H9 (cell line): ENCODE measurements at places on chromosomes 2 and 18. TPM values are rescaled to one million over a fixed set of nuclear protein-coding genes. Genes with fewer than 3 reads are reported as not detected.
A peak's percentile ranks its signal among the peaks of the same experiment; 100 is the strongest.

Gene CENPA
- 19.3 and 21.4 TPM in 2 replicates for total RNA-seq

Gene NDUFB3
- 59.6 and 63.2 TPM in 2 replicates for total RNA-seq

Gene ATG9A
- total RNA-seq: 46.4 and 52.2 TPM in 2 replicates

Gene KIAA2012
- not detected in 2 replicates for total RNA-seq

Gene CPLX4
- total RNA-seq: not detected in 2 replicates

Gene ABCG5
- total RNA-seq: not detected in 2 replicates

Gene IL36G
- not detected in 2 replicates for total RNA-seq

Gene NAT8
- total RNA-seq: not detected in 2 replicates

Gene ZNF892
- total RNA-seq: 13.2 and 13.3 TPM in 2 replicates

Gene PMAIP1
- 149 and 152 TPM in 2 replicates for total RNA-seq

Gene EPAS1
- 1.1 and 1.4 TPM in 2 replicates for total RNA-seq

Gene IL1A
- 0.35 and 0.39 TPM in 2 replicates for total RNA-seq

Gene DPP10
- 10.9 and 11.3 TPM in 2 replicates for total RNA-seq

Gene REG1B
- not detected in 2 replicates for total RNA-seq

Gene MREG
- total RNA-seq: 21.0 and 21.8 TPM in 2 replicates

Gene CYP26B1
- total RNA-seq: 0.20 and 0.22 TPM in 2 replicates

Gene ZBTB7C
- 0.33 and 0.39 TPM in 2 replicates for total RNA-seq

GRCh38 chr2:95115418-95115817 is 6.2 kb downstream of the MRPS5 start:
- DNase-seq: peak; percentile 75

- DNase-seq: no peak
These were observed 37.2 kb downstream of the PTPRM start for GRCh38 chr18:7604361-7604760.

DNA sequence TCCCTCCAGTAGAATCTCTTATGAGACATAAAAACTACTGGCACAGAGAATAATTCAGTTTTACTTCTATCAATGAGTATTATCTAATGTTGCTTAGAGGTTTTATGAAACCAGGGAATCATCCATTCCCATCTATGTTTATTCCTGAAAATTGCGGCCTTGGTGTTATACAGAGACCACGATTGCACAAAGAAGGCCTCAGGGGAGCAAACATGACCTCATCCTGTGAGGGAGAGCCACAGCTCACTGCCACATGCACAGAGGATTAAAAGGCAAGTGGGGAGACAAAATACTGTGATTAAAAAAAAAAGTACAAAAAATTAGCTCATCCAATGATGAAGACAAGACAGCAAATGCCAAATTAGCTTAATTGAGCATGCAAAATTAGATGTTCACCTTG is 111.8 kb upstream of the SLC35G4 start:
- DNase-seq: no peak

- DNase-seq: peak; percentile 54
These were observed 4.1 kb upstream of the ITPRIPL1 start for GRCh38 chr2:96320728-96321622.

DNA sequence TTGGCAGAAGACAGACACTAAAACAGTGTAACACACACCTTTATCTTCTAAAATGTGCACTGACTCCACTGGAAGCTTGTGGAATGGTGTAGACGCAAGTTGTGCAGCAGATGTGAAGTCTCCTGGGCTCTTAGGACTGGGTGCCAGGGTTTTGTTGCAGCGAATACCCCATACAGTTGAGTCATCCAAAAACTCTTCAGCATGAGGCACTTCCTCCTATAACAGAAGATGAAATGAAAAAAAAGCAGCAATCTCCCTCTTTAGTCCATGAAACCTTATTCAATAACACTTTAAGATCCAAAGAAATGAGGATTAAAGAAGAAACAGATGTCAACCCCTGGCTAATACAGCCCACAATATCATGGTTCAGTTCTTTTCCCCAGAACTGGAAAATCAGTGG is 22.2 kb downstream of the BUB1 start:
- no peak for DNase-seq

- no peak for DNase-seq
These were observed 36.5 kb downstream of the RHOB start for GRCh38 chr2:20483194-20483895.

DNA sequence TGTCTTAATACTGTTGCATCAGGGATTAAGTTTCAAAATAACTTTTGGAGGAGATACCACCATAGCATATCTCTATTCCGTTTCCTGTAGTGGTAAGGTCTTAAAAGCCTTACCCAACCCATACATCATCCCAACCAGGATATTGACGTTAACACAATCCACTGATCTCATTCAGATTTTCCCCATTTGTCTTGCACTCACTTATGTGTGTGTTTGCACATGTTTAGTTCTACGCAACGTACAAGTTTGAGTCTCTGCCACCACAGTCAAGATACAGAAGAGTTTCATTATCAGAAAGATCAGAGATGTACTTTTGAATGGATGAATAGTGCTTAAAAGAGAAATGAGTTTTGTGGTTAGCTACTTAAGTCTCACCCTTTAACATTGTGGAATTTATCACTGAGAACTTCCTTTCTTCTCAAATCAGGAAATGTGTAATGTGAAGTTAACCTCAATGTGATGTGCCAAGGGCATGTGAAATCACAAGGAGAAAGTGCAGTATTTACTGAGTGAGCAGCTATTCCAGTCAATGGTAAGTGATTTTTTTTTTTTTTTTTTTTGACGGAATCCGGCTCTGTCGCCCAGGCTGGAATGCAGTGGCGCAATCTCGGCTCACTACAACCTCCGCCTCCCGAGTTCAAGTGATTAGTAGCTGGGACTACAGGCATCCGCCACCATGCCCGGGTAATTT is 69.2 kb upstream of the EPHA4 start:
- no peak for DNase-seq

- peak; percentile 22 for DNase-seq
These were observed 45.5 kb downstream of the TMEM37 start for GRCh38 chr2:119477113-119477505.

DNA sequence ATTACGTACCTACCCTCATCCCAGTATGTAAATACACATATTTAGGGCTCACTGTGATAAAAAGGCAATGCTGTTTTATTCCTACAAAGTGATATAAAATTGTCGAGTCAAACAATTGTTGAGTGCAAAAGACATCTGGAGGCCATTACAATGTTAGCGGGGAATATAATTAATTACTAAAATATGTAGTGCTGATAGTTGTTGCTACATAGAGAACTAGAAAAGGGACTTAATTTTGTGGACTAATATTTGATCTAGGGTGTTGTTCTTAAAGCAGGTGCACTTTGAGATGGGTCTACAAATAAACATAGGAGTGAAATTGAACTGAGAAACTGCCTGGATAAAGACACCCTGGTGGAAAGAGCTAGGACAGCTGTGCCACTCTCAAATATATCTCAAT is 300.1 kb downstream of the NOL4 start:
- DNase-seq: no peak

DNA sequence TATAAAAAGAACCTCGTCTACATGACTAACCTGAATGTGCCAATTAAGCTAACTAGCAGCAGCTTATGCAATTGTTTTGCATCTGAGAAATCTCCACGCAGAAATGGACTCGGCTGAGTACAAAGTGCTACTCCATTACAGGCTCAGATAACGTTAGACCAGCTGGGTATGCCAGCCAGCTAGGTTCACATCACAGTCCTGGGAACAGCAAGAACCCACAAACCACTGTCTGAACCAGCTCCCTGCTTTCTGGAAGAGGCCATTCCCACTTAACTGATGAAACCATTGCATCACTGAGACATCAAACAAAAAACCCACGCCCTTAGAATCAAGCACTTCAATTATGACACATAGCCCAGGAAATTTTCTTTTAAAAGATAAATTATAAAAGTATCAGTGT is 202.7 kb downstream of the CYRIA start:
- DNase-seq: no peak

- peak; percentile 88 for DNase-seq
These were observed 11.2 kb downstream of the CELF4 start for GRCh38 chr18:37554399-37554787.

DNA sequence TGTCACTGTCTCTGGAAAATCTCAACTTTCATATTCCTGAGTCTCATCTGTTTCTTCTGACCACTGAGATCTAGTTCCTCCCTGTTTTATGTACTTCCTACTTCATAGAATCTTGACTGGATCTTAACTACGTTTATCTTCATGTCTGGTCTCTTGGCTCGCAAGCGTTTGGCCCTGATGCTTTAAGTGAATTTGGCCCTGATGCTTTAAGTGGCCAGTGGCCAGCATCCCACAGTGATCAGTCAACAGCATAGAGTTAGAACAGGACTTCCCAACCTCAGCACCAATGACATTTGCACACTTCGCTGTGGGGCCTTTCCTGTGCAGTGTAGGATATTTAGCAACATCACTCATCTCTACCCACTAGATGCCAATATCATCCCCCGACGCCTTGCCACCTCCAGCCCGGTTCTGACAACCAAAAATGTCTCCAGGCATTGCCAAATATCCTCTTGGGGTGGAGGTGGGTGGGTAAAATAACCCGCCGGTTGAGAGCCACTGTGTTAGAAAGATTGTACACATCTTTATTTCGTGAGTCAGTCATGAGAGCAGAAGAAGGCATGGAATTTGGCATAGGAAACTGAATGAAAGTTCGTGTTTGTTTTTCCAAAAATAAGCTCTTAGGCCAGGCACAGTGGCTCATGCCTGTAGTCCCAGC is 12.2 kb downstream of the TM4SF20 start:
- DNase-seq: no peak

DNA sequence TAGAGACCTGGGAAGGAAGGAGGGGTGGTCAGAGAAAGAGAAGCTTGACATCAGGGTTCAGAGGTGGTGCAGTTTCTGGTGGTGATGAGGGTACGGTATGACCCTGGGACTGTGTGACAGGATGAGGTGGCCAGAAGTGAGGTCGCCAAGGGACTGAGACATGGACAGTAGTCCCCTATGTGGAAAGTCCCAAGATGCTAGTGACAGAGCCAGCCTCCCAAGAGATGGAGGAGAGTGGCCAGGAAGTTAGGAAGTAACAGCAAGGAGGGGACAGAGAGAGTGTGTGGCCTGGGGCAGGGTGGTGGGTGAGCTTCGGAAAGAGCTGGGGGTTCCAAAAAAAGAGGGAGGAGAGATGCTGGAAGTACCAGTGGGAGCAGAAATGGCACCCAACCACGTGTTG is 66.0 kb downstream of the SMAD7 start:
- no peak for DNase-seq

DNA sequence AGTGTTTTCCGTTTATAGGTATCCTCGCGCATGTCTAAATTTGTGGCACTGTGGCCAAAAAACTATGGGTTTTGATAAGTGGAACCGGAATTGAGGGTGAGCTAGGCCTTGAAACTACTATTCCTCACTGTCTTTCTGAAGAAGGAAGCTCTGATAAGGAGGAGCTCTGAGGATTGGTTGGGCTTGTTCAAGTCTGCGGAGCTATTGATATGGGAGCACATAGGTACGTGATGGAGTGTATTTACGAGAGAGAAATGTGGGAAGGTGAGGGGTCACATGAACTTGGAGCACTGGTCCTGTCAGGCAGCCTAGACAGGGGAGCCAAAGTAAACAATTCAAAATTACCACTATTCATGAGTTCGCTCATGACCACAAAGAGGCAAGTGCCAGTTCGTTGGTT is 131.4 kb downstream of the BABAM2 start:
- no peak for DNase-seq

- DNase-seq: no peak
These were observed 23.3 kb downstream of the MRO start for GRCh38 chr18:50796495-50796894.

- DNase-seq: no peak
These were observed 156.8 kb downstream of the TMEM200C start for GRCh38 chr18:5738526-5738925.

GRCh38 chr2:226797989-226798421 is 1.6 kb downstream of the IRS1 start:
- no peak for DNase-seq

DNA sequence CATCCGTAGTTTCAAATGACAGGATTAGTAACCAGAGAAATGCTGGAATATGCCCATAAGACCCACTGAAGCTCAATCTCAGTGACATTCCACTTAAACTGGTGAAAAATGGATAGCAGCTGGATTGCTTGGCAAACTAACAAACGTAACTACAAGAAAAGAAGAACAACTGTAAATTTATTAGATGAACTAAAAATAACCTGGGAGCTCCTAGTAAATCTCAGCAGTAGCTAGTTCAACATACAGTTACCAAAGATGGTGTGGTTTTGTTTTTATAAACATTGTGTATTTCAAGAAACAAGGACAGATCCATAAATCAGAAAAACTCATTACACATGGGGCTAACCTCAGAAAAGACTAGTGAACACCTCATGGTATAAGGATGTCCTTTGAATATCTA is 531.9 kb downstream of the XIRP2 start:
- DNase-seq: no peak

GRCh38 chr2:177888581-177888980 is 184.0 kb downstream of the PDE11A start:
- no peak for DNase-seq

DNA sequence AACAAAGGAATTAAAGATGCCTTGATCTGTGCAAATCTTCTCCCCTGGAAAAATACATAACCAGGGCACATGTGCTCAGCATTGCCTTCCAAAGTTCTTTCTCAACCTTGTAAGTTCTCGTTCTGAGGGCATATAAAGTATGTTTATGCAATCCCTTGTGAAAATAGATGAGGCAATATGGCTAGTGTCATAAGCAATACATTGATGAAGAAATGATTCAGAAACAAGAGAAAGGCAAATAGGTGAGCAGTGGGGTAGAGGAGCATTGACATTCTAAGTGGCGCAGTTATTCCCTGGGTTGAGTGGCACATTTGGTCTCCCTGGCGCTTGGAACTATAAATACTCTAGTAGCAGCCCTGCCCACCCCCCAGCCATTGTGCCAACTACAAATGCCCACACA is 57.4 kb upstream of the PGAP1 start:
- DNase-seq: no peak

DNA sequence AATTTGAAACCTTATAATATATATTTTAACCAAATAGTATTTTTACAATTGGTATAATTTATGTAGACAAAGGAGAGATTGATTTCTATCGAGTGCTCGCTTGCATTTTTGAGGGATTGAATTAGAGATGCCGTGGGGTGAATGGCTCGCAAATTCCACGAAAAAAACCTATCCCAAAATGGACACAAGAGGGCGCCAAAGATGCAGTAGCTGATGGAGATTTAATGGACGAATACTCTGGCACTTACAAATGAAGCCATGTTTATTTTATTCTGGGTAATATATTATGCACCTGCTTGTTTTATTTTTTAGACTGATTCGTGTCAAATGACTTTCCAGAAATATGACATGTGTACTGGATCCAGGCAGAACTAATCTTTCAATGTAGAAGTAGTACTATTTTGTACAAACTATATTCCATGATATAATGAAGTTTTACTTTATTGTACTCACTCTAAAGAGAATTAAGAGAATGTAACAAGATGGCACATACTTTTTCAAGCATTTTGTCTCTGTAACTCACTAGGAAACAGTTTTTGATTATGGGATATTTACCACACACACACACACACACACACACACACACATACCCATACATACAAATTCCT is 505.4 kb downstream of the PLCL1 start:
- peak; percentile 50 for DNase-seq
